B cell (primary cell): ENCODE measurements at places on chromosomes 4 and X.

DNA sequence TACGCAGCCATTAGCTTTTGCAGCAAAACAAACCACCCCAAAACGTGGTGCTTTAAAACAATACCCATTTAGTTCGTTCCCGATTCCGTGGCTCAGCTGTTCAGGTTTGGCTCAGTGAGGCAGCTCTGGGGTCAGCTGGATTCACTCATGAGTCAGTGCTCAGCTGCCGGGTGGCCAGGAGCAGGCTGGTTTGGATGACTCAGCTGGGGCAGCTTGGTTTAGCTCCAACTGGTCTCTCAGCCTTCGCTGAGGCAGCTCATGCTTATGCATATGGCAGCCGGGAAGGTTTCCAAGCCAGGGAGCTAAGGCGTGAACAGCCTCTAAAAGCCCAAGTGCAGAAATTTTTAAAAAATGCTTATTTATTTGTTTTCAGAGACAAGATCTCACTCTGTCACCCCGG is 13.3 kb upstream of the CD99 start:
- DNase-seq = no peak

DNA sequence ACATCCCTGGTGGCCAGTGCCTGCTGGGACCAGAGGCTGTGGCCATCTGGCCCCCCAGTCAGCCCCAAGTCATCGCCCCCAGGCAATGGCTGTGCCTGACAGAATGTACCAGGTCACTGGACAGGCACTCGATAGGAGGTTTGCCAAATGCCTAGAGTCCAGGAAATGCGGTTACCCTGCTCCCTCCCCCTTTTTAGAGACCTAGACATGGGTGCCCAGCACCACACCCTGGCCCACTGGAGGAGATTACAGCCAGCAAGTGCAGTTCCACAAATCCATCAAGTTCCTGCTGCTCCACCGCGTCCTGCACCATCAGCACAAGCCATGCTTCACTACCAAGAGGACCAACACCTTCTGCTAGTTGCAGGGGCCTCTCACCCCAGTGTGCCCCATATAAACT is 16.2 kb upstream of the ZFX start:
- no peak for DNase-seq

DNA sequence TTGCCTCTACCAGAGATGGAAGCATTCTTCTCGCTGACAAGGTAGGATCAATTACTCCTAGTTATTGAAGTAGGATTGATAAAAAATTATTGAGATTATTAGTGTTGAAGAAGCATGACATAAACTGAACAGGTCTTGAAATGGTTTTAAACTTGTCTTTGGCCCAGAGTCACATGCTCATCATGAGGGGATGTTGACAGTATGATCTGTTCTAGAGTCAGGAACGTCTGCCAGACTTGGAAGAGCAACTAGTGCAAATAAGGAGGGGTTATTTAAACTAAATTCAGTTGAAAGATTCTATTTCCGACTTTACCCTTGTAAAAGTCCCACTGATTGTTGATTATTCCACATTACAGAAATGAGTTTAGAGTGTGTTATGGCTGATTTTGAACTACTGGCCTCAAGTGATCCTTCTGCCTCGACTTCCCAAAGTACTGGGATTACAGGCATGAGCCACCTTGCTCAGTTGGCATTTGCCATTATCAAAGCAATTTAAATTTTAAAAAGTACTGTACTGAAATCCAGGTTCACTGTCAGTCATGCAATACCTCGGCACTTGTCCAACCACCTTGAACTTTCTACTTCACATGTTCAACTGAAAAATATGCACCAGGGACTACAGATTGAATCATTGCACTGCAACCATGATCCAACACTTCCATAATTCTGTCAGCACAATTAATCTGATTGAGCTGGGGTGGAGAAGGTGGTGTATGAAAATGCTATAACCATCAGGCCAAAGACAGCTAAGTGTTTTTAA is 19.7 kb downstream of the FABP2 start:
- no peak for DNase-seq

DNA sequence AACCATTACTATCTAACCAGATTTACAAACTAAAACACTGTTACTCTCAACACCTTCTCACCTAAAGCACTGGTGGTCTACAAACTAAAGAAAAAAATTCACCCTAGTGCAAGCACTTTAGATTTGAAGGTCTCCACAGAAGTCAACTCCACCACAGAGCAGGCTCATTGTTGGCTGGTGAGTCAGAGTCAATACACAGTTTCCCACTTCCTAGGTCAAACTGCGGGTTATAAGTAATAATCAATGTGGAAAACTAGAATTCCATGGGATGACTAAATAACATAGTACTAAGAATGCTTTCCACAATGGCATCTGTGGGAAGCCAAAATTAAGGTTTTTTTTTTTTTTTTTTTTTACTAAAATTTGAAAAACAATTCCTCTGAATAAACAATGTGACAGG is 191.8 kb downstream of the PDGFC start:
- no peak for DNase-seq

- no peak for DNase-seq
Observed at GRCh38 chr4:181077341-181077740, 1165.9 kb upstream of the TENM3 start.

- no peak for DNase-seq
Observed at GRCh38 chr4:47642191-47642830, 157.2 kb downstream of the ATP10D start.

DNA sequence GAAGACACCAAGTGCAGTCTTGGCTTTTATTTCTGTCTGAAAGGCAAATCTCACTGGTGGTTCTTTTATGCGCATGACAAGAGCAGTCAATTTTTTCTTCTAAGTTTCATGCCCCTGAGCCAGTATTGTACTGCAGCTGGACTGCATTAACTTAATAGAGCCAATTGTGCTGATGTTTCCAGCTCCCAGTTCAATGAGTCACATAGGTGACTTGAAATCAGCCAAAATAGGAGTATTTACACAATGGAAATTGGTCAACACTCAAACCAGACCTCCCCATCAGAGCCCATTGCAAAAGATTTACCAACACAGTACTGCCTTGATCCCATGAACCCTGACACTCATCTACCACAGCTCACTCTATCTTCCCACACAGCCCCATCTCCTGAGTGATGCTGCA is 100.3 kb upstream of the GUCY1A1 start:
- DNase-seq = no peak

- no peak for DNase-seq
Observed at GRCh38 chr4:99144070-99144469, at the start of gene ADH4. Gene ADH4, minus strand, starts transcription at chr4:99144297. Its CDS starts 75 bp downstream, at chr4:99144222.

GRCh38 chr4:25031077-25031621 is 403 bp upstream of the LGI2 start:
- DNase-seq = no peak

DNA sequence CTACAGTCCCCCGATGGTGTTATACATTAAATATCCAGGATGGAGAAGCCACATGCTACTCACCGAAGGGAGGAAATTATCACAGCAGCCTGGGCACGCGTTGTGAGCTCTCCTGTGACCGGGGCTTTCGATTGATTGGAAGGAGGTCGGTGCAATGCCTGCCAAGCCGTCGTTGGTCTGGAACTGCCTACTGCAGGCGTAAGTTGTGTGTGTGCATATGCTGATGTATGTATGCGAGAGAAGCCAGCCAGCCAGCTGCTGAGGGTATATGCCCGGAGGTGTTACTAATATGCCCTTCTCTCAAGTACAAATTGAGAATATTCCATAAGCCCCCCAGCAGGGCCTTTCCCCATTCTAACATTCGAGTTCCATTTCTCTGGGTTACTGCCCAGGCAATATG is 18.2 kb downstream of the SRPX2 start:
- no peak for DNase-seq

- DNase-seq = no peak
Observed at GRCh38 chr4:139014371-139015268, 961 bp upstream of the NOCT start.

GRCh38 chr4:148044089-148044911 is 312.4 kb downstream of the ARHGAP10 start:
- DNase-seq = no peak

DNA sequence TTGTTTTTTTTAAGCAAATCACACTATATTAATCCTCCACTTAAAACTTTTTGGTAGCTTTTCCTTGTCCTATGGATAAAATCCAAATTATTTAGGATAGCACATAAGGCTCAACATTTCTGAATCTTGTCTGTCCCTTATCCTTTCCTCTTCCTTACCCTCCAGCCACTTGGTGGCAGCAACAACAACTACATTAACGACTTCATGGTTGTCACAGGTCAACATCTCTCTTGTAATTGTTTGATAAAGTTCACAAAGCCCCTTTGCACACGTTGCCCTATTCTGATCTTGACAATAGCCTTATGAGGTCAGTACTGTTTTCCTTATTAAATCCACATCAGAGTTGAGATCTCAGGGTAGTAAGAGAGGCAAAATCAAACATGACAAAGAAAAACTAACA is 269.0 kb upstream of the PABPC4L start:
- DNase-seq = no peak

- DNase-seq = no peak
Observed at GRCh38 chrX:32842053-32842452, 369.3 kb downstream of the DMD start.

- DNase-seq = no peak
Observed at GRCh38 chrX:10598540-10598939, 21.8 kb downstream of the MID1 start.

GRCh38 chr4:147985376-147985775 is 253.5 kb downstream of the ARHGAP10 start:
- no peak for DNase-seq

GRCh38 chr4:13415068-13415785 is 68.9 kb downstream of the RAB28 start:
- no peak for DNase-seq

DNA sequence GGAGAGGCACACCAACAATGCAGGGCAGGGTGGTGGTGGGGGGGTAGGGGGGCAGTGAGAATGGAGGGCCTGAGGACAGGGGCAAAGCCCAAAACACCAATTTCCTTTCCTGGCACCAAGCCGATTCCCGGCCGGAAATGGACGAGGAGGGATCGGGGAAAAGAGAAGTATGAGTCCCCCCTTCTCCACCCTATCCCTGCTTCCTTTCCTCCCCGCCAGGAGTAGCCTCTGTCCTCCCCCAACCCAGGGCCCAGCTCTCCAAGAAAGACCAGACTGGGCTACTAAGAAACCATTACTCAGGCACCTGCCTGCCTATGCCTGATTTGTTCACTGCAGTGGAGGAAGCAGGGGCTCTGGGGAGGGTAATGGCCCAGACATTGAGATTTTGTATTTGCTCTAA is 402 bp downstream of the CCDC120 start:
- DNase-seq = no peak

- no peak for DNase-seq
Observed at GRCh38 chrX:151543706-151544105, 19.8 kb upstream of the PASD1 start.

DNA sequence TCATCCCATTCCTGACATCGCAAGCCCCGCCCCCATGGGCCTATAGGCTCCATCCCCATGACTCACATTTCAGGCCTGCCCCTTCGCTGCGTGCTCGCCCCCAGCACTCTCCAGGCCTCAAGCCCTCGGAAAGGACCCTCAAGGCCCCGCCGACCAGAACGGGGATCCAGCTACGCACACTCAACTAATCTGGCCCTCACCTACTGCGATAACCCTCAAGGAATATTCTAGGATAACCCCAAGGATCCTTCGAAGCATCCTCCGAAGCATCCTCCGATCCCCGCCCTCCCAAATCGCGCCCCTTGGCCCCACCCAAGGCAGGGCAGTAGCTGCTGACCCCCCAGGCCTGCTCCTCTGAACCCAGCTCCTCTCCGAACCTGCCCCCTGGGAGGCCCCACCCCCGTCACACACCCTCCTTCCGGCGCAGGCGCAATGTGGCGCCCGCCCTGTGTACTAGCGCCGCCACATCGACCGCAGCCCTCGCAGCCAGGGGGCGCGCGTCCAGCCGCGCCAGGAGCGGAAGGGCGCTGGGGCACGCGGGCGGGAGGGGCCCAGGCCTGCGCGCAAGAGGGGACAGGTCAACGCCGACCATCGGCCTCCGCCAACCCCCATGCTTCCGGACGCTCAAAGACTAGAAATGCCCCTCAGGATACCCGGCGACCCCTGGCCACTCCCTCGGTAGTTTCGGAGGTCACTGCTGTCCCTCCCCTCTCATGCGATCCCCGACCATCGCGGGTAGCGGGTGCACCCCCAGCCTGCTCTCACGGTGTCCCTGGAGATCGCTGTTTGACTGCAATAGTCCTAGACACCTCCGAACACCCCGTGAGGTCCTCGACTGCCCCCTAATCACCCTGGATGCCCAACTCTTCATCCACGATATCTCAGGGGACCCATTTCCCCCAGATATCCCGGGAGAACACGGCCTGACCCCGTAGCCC is 6.4 kb upstream of the MAGIX start:
- DNase-seq = peak; percentile 89
